ENCODE measurements at places on chromosomes 5 and 9. TPM values are rescaled to one million over a fixed set of nuclear protein-coding genes. Genes with fewer than 3 reads are reported as not detected.

- H3K4me3 ChIP-seq = no peak overlapping the region
- peaks cover 10% of the 10 kb centered on the region for H3K27me3 ChIP-seq
- no peak overlapping the region for H3K27ac ChIP-seq
- no peak for DNase-seq
- no peaks in the 10 kb centered on the region for H3K36me3 ChIP-seq
Observed at GRCh38 chr5:150765799-150766169, 7.0 kb upstream of the DCTN4 start.

GRCh38 chr5:81233080-81233634 is at the start of gene CKMT2:
CKMT2 (plus strand) TSS chr5:81233322; CDS start chr5:81251133, 17,811 bp downstream.
- H3K4me3 ChIP-seq = no peak within 1 kb of the TSS
- DNase-seq = no peak
- H3K36me3 ChIP-seq = no peaks in the 10 kb centered on the region

GRCh38 chr5:60972231-60972630 is 27.2 kb downstream of the NDUFAF2 start:
- H3K4me1 ChIP-seq = no peaks in the 10 kb centered on the region
- H3K4me3 ChIP-seq = no peak overlapping the region
- no peak for DNase-seq
- H3K27me3 ChIP-seq = no peaks in the 10 kb centered on the region
- no peak overlapping the region for H3K27ac ChIP-seq
- H3K36me3 ChIP-seq = peaks cover under 1% of the 10 kb centered on the region

FYB1 gene
- total RNA-seq = 499 TPM

FAM200C gene
- not detected for total RNA-seq

GGTA1 gene
- total RNA-seq = 7.7 TPM

- no peak for DNase-seq
- H3K27ac ChIP-seq = no peak overlapping the region
- H3K36me3 ChIP-seq = no peaks in the 10 kb centered on the region
- no peaks in the 10 kb centered on the region for H3K27me3 ChIP-seq
- H3K4me1 ChIP-seq = no peaks in the 10 kb centered on the region
Observed at GRCh38 chr5:89690331-89690730, 719.2 kb downstream of the CETN3 start.

FGF18 gene
- total RNA-seq = 0.44 TPM
